Dorsolateral prefrontal cortex (tissue), 122 donors: ENCODE measurements at places on chromosomes 2 and 18. TPM values are rescaled to one million over a fixed set of nuclear protein-coding genes. Genes with fewer than 3 reads are reported as not detected.

Gene MPP4
- 0.71 TPM for total RNA-seq

Gene GKN1
- not detected for total RNA-seq

Gene GNAL
- 23.6 TPM for total RNA-seq

Gene RAB17
- 5.0 TPM for total RNA-seq

Gene ANKRD53
- total RNA-seq, result 1.7 TPM

Gene NEB
- 6.0 TPM for total RNA-seq

DNA sequence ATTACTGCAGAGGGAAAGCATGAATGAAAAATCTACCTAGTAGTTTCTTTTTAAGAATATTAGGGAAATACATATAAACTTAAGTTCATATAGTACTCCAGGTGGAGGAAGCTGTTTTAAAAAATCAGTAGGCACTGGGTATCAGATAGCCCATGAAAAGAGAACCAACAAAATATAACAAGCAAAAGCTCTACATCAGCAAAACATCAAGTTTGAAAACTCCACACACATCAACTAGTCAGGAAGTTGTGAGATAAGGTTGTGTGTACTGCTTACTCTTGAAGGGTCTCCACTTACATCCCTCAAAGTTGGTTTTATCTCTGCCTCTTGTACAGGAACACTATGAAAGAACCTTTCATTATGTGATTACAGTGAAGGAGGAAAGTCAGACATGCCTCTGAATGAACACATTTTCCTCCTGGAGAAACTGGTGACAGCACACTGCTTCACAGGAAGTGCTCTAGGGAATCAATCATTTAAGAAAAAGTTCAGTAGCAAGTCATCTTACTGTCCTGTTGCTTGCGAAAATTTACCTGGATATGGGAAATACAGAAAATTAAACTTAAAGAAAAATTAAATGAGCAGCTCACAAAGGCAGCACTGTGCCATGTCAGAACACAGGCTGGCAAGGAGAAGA is 57.7 kb downstream of the THADA start:
- no peak for DNase-seq

DNA sequence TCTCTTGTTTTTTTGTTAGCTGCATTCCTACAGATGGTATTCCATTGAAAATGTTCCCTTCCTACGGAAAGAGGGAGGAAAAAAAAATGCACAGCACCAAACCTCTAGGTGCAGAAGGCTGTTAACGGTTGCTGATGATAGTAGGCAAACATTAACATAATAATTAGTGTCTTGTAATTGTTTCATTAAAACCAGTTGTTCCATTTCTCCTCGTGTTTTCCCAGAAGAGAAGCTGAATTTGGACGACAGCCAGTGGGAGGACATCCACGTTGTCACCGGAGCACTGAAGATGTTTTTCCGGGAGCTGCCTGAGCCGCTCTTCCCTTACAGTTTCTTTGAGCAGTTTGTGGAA is 494.7 kb downstream of the ARHGAP15 start:
- no peak for DNase-seq

DNA sequence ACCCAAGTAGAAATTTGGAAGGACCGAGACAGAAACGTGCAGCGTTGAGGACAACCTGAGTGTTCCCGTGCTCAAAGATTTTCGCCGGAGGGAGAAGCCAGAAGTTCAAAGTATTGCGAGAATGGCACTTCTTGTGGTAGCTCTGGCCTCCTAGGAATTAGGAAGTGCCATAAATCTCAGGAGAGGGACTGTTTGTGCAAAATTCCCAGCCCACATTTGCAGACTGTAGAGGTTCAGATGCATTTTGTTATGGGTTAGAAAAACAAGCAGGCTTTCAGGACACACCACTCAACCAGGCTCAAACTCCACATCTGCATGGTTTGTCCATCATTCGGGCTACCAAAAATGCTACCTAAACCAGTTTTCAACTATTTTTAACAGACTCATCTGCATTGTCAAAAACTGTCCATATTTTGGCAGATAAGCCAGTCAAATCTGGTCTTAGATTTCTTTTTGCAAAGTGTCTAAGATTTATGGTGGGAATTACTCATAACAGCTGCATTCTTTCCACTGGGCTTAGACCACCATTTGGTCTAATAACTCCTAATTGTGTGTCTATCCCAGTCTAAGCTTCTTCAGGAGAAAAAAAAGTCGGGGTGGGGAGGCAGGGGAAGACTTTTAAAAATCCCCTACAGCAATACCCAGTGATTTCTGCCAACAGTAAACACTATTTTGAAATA is 422.9 kb downstream of the ARHGAP15 start:
- no peak for DNase-seq

GRCh38 chr2:21052044-21052443 is 8.2 kb upstream of the APOB start:
- no peak for DNase-seq

GRCh38 chr18:59779979-59780378 is 82.8 kb upstream of the CCBE1 start:
- no peak for DNase-seq

GRCh38 chr2:235170536-235171521 is 219.0 kb downstream of the SH3BP4 start:
- no peak for DNase-seq

DNA sequence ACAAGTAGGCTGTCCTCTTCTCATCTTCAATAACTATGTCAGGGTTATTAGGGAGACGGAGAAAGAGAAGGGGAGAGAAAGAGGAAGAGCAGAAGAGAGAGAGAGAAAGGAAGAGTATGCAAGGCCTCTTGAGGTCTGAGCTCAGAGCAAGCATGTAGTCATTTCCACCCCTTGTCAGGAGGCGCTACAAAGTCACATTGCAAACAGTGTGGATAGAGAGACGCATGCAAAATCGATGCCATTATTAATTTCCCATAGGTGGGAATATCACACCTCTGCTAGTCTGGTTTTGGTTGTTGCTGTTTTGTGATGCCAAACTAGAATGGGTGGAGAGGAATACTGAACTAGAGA is 24.2 kb upstream of the SERPINE2 start:
- no peak for DNase-seq

DNA sequence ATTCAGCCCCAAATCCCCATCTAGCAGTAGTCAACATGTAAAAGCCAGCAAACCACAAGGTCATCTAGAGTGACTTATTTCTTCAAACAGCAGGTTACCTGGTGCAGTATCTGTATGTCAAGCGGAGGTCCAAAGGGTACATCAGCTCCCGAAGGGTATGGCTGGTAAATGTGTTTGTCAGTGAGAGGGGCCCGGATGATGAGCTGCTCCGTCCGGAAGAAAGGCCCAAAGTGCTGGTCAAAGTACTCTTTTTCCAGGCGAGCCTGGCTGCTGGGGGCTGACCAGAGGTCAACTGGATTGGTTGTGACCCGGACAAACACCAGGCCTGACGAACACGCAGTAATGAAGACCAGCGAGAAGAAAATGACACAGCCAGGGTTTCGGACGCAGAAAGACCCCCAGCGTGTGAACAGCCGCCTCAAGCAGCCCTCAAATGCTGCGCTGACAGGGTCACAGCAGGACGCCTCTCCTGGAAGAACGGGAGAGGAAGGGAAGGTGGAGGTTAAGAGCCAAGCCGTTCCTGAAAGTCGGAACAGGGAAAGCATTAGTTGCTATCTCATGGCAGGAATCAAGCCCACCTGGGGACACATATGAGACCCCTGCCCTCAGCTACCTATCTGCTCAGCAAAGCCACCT is 30.0 kb downstream of the NPC1 start:
- DNase-seq, result no peak

- DNase-seq, result peak; percentile 57
Measured at GRCh38 chr2:47069628-47070154, 85.4 kb downstream of the STPG4 start.

DNA sequence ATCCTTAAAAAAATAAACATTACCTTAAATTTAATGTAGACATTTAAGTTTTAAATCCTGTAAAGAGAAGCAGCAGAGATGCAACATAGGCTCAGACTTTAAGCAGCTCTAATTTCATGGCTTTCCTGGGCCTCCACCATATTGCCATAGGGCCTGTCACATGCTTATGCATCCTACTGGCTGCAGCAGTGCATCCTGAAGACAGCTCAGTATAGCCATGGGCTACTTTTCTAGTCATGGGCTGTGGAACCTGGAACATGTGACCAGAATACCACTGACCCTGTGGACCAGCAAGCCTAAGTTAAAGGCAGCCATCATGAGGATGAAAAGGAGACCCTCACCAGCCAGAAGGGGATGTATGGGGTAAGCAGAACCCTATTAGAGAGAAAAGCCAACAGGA is 10.7 kb downstream of the RMP24 start:
- DNase-seq, result no peak

DNA sequence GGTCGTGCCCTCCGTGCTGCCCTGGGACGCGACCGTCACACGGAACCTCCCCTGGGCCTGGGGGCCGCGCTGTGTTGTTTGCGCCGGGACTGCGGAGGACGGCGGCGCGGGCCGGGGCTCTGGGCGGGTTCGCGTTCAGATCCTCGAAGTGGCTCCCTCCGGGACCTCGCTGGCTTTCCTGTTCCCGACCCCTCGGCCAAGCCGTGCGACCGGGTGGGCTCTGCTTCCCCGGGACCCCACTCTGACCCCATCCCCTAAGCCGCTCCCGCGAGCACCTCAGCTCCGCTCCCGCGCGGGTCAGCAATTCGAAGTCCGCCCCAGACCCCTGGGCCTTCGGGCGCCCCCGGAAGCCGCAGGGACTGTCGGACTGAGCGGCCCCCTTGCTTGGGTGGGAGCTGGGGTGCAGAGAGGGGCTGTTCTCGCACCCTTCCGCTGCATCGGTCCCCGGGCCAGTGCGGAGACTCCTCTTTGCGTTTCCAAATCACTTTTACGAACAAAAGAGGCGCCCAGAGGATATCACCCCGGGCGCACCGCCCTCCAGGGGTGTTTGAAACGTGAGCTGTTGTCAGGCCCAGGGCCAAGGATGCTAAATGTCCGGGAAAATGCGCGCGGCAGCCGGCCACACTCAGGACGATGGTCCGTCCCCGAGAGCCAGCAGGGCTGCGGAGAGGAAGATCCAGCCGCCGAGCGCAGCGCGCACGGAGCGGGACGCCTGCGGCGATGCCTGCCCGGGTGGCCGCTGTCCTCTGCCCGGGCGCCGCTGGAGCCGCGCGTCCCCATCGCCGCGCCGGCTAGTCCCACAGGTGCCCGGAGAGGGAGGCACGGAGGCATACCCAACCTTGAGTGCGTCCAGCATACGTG is 73.5 kb downstream of the ZCCHC2 start:
- DNase-seq, result peak; percentile 65

DNA sequence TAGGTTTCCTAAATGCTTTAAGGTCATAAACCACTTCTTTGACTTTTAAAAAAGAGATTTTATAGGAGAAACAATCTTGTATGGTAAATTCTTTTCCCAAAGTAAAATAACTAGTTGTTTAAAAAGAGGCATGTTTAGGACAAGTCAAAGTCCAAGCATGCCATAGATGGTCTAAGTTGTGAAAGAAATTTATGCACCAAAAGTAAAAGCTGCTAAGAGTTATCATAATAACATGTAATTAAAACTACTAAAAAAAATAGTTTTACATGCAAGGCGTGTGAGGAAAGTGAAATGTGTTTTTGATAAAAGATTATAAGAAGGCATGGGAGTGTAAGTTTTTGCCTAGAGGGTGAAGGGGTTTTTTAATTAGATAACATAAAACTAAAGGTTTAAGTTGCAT is 22.5 kb downstream of the FAM210A start:
- DNase-seq, result no peak

DNA sequence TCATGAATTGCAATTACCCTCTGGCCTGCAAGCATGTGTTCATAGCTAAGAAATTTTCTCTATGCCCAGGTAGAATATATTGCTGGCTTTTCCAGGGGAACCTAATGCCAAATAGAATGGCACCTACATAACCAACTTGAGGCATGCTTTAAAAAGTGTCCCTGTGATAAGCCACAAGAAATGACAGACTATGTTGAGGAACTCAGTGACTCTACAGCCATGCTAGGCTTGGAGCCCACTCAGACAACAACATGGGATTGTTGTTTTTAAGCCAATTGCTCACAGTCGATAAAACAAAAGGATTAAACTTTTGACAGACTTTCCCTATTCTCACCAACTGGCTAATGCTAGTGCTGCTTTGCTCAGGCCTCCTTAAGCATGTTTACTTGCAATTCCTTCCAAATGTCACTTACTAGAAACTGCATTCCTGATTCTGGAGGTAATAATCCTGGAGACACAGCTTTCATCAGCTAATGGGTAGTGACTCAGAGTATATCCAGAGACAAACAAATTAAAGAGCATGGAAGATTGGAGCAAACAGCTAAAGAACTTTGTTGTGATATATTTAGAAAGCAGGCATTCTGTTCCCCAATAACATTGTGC is 249.0 kb downstream of the SLC8A1 start:
- no peak for DNase-seq

DNA sequence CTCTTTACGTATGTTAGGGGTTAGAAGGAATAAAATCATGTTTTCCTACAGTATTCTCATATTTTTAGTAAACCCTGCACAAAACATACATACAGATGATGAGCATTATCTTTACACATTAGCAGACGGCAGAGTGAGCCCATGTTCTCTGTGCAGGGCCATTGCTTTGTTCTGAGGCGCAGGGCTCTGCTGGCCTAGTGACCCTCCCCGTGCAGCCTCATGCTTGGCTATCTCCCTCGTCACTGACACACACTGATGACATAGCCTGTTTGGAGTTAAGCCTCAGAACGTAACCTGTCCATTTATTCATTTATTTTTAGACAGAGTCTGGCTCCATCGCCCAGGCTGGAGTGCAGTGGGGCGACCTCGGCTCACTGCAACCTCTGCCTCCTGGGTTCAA is 115.9 kb upstream of the FOSL2 start:
- DNase-seq, result no peak

DNA sequence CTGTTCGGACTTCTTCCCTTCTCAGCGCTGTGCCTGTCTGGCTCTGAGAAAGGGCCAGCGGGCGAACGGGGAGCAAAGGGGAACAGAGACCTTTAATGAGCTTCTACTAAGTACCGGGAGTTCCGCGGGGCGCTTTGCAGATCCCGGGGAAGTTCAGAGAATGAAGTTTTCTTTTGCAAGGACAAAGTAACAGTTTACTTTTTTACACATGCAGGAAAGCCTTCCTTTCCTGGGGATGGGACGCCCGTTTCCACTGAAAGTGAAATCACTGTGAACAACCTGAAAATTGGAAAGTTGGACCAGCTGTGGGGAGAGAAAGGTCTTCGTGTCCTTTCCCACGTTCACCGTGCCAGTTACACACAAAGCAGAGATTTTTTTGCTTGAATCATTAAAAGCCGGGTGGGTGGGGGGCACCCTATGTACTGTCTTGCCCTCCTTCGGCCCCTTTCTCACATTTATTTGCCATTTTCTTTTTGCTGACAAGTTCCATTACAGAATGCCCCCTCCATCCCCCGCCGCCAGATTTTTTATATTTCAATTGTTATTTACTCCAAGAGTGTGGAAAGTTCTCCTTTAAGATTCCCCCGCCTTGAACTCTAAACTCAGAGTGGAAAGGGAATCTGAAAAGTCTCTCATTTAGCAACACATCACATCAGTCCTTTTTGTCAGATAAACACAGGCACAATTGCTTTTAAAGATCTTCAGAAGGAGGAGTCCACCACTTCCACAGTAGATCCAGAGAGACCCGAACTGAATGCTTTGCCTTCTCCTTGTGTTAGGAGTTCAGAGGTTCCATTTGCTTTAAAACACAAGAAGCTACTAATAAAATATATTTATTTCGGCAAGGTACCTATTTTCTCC is 1.1 kb upstream of the FN1 start:
- no peak for DNase-seq
